CD4-positive, alpha-beta T cell treated with Interleukin-4 for 1 hour (primary cell): ENCODE measurements at places on chromosomes 3 and 15.

DNA sequence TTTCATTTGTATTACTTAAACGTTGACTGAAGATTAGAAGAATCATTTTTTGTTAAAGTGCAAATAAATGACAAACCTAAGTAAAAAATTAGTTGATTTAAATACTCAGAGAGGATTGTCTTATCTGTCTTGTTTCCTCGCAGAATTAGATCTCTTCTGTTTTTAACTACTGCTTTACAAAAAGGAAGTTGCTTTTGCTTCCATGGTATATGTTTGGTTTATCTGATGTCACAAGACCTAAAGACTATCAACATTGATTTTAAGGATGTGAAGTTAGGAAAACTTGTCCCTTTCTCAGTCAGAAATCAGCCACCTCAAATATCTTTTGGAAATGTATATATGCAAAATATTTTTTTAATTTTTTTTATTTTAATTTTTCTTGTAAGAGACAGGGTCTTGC, 28.7 kb downstream of the GPR171 start:
- DNase-seq, result no peak

DNA sequence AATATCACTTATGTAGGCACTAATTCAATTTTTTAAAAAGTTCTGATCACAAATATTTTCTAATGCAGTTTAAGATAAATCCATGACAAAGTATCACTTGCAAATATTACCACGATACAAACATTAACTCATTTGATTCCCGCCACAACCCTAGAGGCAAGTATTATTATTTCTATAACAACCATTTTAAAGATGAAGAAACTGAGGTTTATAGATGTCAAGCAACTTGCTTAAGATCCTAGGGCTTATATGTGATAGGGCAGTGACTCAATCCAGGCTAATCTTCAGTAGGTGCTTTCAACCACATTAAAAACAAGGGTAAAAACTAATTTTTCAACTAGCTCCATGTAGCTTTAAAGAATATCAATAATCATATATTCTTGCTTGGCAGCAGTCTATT, 1.7 kb downstream of the DYNC1LI1 start:
- DNase-seq, result no peak

GRCh38 chr3:87900061-87900460, 158.7 kb downstream of the CGGBP1 start:
- DNase-seq, result no peak

- DNase-seq, result peak; percentile 97
Measured at GRCh38 chr15:90233387-90234095, at the start of gene CIB1. Gene CIB1, minus strand, starts transcription at chr15:90233941. Its CDS starts 56 bp downstream, at chr15:90233885.

GRCh38 chr15:69679623-69680228, 227.1 kb downstream of the RPLP1 start:
- DNase-seq, result no peak

DNA sequence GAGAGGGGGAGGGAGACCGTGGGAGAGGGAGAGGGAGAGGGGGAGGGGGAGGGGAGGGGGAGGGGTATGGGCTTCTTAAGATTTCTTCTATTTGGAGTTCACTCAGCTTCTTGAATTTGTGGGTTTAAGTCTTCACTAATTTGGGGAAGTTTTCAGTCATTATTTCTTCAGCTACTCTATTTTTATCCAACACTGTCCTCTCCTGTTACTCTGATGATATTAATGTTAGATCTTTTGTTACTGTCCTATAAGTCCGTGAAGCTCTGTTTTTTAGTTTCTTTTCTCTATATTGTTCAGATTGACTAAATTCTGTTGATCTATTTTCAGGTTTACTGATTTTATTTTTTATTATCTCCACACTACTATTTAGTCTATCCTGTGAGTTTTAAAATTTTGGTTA, 351.5 kb upstream of the TPM1 start:
- DNase-seq, result no peak
